GM23248 (cell line): ENCODE measurements at places on chromosomes 11 and 22. TPM values are rescaled to one million over a fixed set of nuclear protein-coding genes. Genes with fewer than 3 reads are reported as not detected.
A peak's percentile ranks its signal among the peaks of the same experiment; 100 is the strongest.

Gene INSC
- polyA plus RNA-seq = 1.0 and 1.1 TPM in 2 replicates

Gene SLC25A18
- 0.08 TPM in 1 of 2 replicates, not detected in the other for polyA plus RNA-seq

Gene LMF2
- 101 and 106 TPM in 2 replicates for polyA plus RNA-seq

Gene ME3
- 7.5 TPM in 2 replicates for polyA plus RNA-seq

Gene PRMT3
- polyA plus RNA-seq = 11.7 and 11.9 TPM in 2 replicates

Gene VSTM5
- polyA plus RNA-seq = 0.16 TPM in 1 of 2 replicates, not detected in the other

Gene OR4A16
- not detected in 2 replicates for polyA plus RNA-seq

Gene ARHGAP20
- polyA plus RNA-seq = 0.62 and 0.84 TPM in 2 replicates

DNA sequence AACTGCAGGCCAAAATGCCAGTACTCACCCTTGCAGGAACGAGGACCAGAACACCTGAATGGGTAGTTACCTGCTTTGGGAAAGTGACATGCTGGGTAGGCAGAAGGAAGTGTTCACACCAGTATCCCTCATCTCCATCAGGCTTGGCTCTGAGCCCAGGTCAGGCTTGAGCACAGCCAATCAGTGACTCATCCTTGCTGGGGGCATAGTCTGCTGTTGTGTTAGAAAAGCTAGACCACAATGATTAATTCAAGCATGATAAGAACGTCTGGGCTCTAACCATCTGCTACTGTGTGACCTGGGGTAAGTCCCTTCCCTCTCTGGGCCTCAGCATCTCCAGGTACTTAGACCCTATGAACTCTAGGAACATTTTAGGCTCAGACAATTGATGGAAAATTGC is 450.4 kb downstream of the MIAT start:
- peak; percentile 91 for DNase-seq

DNA sequence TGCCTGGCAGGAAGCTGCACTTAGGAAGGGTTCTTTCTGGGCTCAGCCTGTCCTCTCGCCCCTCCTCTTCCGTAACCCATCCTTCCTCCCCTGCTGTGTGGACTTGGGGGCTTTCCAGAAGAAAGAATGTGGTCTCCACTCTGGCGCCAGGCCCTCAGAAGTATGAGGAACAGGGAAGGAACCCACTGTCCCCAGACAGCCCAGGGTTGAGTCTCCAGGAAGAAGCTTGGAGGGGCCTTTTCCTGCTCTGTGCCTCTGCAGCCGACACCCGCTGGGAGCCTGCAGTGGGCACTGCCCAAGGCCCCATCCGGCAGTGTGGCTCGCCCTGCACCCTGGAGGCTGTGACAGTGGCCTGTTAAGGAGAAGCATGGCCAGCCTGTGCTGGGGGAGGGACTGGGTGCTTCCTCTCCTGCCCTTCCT is 112.6 kb downstream of the ST3GAL4 start:
- DNase-seq = no peak

DNA sequence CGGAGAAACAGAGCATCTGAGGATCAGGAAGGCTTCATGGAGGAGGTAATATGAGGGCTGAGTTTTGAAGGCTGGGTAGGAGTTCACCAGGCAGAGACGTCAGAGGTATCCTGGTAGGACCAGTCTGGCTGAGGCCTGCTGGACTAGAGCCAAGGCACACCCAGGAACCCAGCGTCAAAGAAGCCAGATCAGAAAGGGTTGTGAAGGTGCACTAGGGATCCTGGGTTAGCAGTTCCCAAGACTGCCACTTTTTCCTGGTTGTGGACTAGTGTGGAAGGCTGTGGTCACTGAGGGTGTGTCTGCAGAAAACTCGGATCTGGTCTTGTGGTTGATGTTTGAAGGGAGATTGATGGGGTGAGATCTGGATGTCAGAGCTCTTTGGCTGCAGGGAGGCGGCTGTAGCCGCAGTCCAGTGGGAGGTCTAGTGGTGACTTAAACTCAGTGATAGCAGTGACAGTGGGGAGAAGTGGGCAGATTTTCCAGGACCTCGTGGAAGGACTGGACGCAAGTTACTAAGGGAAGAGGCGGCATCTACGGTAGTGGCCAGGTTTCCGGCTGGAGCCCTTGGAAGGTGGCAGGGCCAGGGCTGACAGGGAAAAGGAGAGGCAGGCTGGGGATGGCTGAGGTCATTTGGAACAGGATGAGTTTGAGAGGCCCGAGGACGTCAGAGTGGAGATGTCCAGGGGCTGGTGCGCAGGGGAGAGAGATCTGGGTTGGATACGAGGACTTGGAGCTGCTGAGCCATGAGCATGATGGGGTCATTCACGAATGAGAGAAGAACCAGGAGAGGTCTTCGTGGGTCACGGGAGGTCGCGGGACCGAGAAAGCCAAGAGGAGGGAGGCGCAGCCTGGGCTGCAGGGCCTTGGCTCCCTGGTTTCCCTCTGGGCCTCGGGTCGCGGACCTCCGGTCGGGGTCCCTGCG is 10.9 kb downstream of the RELA start:
- peak; percentile 71 for DNase-seq

- no peak for DNase-seq
These were observed 32.7 kb downstream of the CD6 start for GRCh38 chr11:61004180-61004611.

DNA sequence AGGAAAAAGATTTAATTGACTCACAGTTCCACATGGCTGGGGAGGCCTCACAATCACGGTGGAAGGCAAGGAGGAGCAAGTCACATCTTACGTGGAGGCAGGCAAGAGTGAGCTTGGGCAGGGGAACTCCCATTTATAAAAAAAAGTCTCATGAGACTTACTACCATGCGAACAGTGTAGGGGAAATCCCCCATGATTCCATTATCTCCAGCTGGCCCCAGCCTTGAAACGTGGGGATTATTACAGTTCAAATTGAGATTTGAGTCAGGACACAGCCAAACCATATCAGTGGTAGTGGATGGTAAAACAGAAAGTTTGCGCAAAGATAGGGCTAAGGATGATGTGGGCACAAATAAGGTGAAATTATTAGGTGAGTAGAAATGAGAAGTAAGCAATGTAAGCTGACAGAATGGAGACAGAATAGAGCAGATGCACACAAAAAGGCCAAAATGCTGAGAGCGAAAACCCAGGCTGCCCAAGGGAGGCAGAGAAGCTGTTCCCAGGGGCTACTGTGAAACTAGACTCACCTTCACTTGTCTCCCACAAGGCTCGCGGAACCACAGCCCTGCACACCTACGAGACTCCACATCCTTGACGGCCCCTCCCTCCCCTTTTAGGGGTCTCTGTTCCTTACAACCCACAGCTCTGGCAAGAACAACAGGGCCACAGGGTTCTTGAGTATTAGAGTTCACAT is 377.6 kb downstream of the CADM1 start:
- no peak for DNase-seq

GRCh38 chr11:108289699-108290098 is 66.8 kb downstream of the ATM start:
- DNase-seq = no peak

DNA sequence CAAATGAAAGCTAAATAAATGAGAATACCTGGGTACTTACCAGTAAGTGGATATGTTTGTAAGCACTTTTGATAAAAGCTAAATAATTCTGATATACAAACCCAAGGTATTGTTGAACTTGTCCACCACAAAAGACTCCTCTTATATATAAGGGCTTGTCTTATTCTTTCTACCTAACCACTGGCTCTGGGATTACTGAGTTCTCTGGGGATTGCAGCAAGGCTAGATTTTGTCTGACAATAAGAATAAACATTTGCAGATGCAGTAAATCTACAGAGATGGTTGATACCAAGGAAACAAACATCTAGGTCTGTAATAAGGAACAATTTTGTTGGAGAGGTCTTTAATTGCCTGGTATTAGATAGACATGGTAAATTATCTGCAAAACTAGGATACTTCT is at the start of gene OR51A4:
TSS of gene OR51A4 (minus strand) at position 101 of the 400 bp plus-strand sequence. CDS start 505 bp downstream, outside the sequence.
- no peak for DNase-seq

- peak; percentile 43 for DNase-seq
These were observed 584.0 kb downstream of the KCNA4 start for GRCh38 chr11:29432719-29433325.

GRCh38 chr11:2297623-2298030 is 4.1 kb downstream of the C11orf21 start:
- DNase-seq = no peak

DNA sequence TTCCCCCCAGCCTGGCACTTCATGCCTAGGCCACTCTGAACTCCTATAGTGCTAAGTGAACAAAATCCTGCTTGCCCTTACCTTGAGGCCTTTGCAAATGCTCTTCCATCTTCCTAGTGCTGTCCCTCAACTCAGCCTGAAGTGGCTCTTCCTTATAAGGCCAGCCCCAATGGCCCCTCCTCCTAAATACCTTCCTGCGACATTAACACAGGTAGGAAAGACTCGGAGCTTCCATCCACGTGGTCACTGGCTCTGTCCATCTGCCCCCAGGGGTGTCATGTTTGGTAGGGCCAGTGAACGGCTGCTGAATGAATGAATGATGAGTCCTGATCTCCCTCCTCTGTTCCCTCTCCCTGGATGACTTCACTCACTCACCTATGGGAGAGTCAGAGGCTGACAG is 4.2 kb downstream of the PDE2A start:
- DNase-seq = no peak

DNA sequence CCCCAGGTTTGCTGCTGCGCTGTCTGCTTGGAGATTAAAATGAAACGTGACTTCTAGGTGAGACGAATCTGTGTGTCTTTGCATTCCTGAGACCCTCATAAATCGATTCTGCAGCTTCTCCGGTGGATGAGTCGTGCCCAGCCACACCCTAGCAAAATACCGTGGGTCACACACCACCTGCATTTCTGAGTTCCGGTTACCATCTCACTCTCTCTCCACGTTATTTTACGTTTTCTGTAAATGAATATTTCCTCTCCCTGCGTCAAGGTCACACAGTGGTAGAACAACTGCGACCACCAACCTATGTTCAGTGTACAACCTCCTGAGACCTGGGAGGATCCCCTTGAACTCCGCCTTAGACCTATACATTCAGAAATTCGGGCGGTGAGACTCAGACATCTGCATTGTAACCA is 1.1 kb downstream of the YWHAH start:
- DNase-seq = no peak

DNA sequence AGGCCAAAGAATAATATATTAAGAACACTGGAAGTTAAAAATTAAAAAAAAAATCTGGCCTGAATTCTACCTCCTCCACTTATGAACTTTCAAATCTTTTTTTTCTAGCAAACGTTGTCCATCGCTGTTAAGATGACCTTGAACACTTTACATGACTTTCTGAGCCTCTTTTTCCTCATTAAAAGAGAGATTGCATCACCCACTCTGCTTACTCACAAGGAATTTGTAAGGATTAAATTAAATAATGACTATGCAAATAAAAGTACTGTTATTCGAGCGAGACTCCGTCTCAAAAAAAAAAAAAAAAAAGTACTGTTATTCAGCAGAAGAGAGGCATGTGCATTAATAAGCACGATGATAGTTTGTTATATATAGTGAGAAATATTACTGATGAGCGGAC is 285.1 kb upstream of the CCDC90B start:
- peak; percentile 88 for DNase-seq

- peak; percentile 15 for DNase-seq
These were observed 92.9 kb downstream of the DHCR7 start for GRCh38 chr11:71355281-71355680.
